ENCODE measurements at places on chromosomes 1 and 21. TPM values are rescaled to one million over a fixed set of nuclear protein-coding genes. Genes with fewer than 3 reads are reported as not detected.
A peak's percentile ranks its signal among the peaks of the same experiment; 100 is the strongest.

- DNase-seq: peak; percentile 77
Observed at GRCh38 chr1:41277371-41277975, 35.4 kb upstream of the SCMH1 start.

DNA sequence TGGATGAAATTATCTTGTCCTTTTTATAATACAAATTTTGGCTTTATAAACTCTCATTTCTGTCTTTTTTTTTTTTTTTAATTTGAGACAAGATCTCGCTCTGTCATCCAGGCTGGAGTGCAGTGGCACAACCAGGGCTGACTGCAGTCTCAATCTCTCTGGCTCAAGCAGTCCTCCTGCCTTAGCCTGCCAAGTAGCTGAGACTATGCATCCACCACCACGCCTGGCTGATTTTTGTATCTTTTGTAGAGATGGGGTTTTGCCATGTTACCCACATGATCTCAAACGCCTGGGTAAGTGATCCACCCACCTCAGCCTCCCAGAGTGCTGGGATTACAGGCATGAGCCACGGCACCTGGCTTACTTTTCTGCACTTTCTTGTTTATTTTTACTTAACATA, 7.5 kb downstream of the TOR1AIP1 start:
- DNase-seq: no peak

DNA sequence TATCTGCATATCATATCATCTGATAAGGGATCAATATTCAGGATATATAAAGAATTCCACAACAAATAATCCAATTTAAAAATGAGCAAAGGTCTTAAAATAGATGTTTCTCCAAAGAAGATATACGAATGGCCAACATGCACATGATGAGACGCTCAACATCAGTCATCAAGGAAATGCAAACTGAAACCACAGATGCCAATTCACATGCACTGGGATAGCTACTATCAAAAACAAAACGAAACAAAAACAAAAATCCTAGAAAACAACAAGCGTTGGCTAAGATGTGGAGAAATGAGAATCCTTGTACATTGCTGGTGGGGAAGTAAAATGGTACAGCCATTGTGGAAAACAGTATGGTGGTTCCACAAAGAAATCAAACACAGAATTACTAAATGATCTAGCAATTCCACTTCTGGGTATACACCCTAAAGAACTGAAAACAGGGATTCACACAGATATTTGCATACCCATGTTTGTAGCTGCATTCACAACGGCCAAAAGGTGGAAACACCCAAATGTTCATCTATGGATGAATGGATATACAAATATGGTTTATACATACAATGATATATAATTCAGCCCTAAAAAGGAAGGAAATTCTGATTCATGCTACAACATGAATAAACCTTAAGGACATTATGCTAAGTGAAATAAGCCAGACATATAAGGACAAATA, 79.4 kb downstream of the PCSK9 start:
- no peak for DNase-seq

DNA sequence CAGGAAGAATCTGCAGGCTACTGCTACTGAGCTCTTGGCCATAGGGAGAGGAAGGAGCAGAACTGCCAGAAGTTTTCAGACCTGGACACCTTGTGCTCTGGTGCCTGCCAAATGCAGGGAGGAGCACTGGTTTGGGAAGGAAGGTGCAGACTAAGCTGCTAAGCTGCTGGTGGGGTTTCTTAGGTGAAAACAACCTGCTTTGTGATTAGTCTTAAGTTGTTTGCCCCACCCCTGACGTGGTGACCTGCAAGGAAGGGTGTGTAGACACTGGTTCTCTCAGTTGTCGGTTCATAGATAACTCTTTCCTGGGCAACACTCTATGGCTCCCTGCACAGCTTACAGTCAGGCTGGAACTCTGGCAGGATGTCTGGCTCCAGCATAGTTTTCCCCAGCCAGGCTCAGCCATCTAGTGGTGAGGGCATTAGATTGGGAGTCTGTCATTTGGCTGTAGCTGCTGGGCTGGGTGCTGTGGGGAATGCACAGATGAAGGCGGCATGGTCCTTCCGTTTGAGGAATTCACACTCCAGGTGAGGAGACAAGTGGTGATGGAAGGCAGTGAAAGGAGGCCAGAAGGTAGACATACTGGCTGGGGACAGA, 10.3 kb upstream of the S100A10 start:
- no peak for DNase-seq

DNA sequence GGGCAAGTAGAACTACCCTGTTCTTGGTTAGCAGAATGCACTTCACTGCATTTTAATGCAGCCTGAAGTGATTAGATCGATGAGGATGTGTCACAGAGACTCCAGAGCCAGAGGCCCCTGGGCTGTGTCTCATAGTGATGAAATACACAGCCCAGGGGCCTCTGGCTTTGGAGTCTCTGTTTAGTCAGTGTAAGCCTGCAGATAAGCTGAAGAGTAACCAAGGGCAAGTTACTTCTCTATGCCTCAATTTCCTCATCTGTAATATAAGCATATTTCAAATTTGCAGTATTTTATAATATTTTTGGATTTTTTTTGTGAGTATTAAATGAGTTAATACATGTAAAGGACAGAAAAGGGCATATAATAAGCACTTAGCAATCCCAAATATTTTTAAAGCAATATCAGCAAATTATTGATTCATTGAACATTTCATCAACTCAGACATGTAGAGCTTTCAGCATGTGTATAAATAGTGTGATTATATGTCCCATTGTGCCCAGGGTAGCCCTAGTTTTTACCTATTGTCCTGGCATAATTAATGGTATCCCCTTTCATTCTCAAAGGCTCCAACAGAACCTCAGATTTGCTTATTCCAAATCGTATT, 23.6 kb upstream of the APOBEC4 start:
- no peak for DNase-seq

GRCh38 chr21:35400233-35400939, 351.3 kb upstream of the RUNX1 start:
- peak; percentile 22 for DNase-seq

DNA sequence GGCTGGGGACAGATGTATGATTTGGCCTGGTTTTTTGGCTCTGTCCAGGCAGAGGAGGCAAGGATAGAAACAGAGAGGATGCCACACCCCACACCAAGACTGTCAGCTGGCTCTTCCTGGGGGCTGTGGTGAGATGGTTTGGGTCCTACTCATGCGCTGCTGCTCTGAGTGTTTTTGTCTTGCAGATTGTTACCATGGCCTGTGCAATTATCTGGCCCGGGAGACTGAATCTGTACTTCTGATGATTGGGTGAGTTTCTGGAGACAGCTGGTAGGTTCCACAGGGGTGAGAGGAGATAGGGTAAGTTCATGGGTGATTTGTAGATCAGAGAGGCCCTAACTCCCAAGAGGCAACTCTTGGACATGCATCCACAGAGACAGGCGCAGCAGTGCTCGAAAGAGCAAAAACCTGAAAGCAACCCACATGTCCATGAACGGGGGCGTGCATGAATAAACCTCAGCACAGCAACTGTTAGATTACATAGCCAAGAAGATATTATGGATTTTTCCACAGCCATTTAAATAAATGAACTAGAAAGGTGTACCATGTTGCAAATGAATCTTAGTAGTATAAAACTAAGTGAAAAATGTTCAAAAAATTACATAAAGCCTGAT, 17.8 kb downstream of the AADACL4 start:
- DNase-seq: no peak

GRCh38 chr1:203402629-203403337, 51.9 kb upstream of the FMOD start:
- DNase-seq: peak; percentile 65

GRCh38 chr21:42698733-42699132, 45.3 kb downstream of the PDE9A start:
- DNase-seq: no peak

Gene THBS3
- polyA plus RNA-seq: 21.4 TPM

Gene LAX1
- polyA plus RNA-seq: not detected

Gene COL8A2
- polyA plus RNA-seq: 0.90 TPM

Gene DYNLT4
- not detected for polyA plus RNA-seq

Data from kidney (tissue), 22 donors.